ENCODE measurements at places on chromosomes 6 and 20. TPM values are rescaled to one million over a fixed set of nuclear protein-coding genes. Genes with fewer than 3 reads are reported as not detected.
A peak's percentile ranks its signal among the peaks of the same experiment; 100 is the strongest.

Gene SLC24A3
- not detected for total RNA-seq

Gene PAK5
- not detected for total RNA-seq

Gene RIPPLY2
- not detected for total RNA-seq

GRCh38 chr6:88513920-88514319 is 347.8 kb upstream of the CNR1 start:
- no peak for DNase-seq

- DNase-seq = no peak
Measured at GRCh38 chr6:109069746-109070145, 24.9 kb downstream of the SESN1 start.

DNA sequence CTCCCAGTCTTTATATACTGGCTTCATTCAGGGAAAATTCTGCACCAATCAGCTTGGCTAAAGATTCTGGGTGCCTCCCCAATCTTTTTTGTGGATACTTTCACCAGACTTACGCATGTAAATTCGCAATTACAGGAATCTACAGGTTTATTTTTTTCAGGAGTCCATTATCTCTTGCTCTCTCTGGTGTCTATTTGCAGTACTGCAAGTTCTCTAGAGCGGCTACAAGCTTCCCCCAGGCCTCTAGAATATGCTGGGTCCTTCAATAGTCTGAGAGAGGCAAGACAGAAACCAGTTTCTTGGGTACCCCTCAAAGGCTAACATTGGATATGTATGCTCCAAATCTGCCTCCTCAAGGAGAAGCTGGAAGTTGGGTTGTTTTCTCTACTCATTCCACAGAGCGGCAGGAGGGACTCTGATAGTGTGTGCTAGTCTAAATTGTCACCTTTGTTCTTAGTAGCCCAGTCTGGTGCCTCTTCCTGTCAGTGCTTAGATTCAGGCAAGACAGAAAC is 58.5 kb downstream of the SUN5 start:
- DNase-seq = peak; percentile 59

DNA sequence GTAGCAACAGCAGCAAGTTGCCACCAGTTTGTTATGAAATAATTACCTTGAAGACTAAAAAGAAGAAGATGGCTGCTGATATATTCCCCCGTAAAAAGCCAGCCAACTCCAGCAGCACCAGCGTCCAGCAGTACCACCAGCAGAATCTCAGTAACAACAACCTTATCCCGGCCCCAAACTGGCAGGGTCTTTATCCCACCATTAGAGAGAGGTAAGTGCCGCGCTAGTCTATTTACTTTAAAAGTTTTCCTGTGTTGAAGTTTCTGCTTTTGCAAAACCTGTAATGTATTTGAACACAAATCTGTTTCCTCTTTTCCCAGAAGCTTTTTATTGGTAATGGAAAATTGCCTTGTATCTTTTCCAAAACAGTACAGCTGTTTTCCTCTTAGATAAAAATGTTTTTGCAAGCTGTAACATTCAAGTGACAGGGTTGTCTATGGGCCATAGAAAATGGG is 725 bp downstream of the BTBD3 start:
- no peak for DNase-seq

DNA sequence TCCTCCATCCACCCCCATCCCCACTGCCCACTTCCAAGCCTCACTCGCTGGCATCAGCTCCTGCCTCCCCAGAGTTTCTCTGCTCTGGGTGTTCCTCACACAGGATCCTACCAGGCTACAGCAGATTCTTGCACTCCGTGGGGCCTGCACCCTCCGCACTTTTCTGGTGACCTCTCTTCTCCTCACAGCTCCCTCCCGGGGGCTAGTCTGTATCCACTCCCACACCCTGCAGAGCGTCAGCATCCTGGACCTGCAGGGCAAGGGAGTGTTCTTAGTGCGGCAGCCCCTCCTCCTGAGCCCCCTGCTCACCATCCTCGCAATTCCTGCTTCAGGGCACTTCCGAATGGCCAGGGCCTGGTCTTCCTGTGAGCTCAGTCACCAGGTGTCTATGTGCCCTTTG is 224.2 kb downstream of the DLL1 start:
- DNase-seq = no peak

DNA sequence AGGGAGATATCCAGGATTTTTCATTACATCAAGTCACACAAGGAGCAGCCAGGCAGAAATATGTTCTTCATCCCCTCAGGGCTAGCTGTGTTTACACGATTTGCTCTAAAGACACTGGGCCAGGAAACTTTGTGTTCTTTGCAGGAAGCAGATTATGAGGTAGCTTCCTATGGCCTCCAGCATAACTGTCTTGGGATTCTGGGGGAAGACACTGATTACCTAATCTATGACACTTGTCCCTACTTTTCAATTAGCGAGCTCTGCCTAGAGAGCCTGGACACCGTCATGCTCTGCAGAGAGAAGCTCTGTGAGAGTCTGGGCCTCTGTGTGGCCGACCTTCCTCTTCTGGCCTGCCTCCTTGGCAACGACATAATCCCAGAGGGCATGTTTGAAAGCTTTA is 11.2 kb downstream of the FAM120B start:
- DNase-seq = no peak
